Omental fat pad (tissue), 4 donors: ENCODE measurements at places on chromosomes 13 and 19.
A peak's percentile ranks its signal among the peaks of the same experiment; 100 is the strongest.

GRCh38 chr13:91381371-91381770, 17.1 kb upstream of the GPC5 start:
- DNase-seq: no peak

GRCh38 chr13:110156301-110157049, 150.5 kb downstream of the COL4A1 start:
- DNase-seq: no peak

GRCh38 chr19:33467851-33468250, 53.7 kb downstream of the PEPD start:
- DNase-seq: no peak

GRCh38 chr13:52136763-52137162, 7.9 kb upstream of the NEK5 start:
- DNase-seq: no peak

GRCh38 chr13:73429701-73430100, 370.9 kb downstream of the KLF5 start:
- DNase-seq: no peak

- DNase-seq: no peak
Measured at GRCh38 chr13:27853861-27854260, 61.6 kb downstream of the GSX1 start.

GRCh38 chr13:27956576-27957300, 12.4 kb downstream of the CDX2 start:
- DNase-seq: no peak

DNA sequence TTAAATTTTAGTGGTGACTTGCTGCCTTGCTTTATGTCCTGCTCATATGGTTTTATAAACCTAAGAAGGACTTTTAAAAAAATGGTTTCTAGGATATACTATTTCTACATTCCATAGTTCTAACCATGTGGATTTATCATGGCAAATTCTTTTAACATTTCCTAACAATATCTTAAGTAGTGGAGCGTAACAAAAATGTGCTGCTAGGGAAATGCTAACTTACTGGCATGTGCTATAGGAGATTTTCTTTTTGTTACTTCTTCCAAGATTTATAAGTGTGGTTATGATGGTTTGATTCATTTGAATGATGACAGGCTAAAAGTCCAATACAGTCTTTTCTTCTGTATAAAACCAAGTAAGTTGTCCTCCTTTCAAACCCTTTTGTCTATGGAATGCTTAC, 713.7 kb downstream of the SLITRK1 start:
- no peak for DNase-seq

DNA sequence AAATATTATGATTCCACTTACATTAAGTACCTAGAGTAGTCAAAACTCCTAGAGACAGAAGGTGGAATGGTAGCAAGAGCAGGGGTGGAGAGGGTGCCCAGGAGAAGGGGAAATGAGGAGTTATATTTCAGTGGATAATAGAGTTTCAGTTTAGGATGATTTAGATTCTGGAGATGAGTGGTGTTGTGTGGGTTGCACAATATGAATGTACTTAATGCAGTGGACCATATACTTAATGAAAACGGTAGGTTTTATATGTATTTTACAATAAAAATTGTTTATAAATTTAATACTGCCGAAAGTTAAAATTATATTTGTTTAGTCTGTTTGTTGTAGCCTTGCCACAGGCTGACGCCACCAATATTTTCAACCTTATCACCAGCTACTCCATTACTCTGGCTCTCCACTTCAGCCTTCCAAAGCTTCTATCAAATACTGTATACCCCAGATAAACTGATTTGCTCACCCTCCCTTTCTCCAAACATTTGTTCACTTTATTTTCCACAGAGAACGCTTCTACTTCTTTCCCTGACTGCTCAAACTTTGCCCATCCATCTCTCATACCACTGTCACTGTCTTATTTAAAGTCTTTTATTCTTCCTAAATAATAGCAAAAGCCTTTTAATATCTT, 1.4 kb upstream of the RBM26 start:
- no peak for DNase-seq

DNA sequence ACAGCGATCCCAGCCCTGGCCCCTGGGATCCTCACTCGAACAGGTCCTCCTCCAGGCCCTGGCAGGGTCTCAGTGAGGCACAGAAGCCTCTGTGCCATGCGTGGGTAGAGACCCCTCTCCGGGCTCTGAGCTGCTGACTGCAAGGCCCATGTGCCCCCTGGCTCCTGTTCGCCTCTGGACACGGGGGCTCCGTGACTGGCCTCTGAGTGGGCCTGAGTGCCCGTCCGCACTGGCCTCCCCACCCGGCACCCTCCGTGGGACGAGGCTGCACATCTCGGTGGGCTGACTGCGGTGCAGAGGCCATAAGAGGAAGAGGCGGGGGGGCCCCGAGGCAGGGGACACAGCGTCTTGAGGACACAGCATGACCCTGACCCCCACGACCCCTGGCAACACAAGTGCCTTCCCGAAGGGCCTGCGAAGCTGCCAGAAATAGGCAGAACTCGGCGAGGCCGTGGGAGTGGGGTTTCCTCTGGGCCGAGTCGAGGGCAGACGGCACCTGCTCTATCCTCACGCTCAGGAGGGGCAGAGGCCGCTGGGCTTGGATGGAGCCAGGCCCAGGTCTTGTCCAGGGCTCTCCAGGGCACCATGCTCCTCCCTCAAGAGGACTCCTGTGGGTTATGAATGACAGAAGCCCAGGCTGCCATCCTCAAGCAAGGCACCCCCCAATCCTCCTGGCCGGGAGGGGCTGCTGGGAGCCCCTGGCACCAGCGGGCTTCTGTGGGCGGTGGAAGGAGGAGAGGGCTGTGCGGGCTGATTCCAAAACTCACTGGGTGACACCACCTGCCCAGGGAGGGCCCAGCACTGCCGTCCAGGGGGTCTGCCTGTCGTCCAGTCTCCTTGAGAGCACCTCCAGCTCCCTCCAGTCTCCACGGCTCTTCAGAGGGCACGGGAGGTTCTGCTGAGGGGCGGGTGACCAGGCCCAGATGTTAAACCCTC, 52.6 kb downstream of the RASA3 start:
- DNase-seq: peak; percentile 18

DNA sequence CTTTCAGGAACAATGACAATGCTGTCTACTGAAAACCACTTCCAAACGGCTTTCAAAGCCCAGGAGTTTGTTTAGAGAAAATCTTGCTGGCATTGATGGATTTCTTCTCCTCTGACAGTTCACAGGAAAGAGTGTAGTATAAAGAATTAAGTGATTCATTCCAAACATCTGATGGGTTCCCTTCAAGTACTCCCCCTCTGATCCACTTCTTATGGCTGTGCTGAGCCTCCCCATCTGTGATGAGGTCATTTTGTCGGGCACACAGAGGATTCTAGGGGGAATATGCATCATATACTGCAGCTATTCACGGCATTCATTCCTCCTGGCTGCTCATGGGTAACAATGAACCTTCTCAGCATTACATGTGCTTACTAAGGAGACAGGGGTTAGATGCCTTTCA, 107.9 kb downstream of the RGCC start:
- no peak for DNase-seq

- no peak for DNase-seq
Measured at GRCh38 chr13:25420161-25420560, 48.4 kb downstream of the ATP8A2 start.

DNA sequence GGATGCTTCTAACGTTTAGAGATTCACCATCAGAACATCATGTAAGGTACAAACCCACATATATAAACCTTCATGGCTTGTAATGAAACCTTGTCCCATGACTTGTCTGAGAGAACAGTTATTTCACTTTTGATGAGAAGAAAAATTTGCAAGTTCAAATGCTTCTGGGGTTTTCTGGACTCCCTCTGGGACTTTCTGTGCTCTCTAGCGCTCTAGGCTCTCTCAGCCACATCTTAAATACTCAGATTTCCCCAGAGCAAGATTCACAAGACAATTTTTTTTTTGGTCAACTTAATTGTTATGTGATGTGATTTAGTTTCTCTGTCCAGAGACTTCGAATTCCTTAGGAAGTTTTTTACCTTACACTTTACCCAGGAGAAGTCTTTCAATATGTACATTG, 282.8 kb upstream of the EDNRB start:
- no peak for DNase-seq

DNA sequence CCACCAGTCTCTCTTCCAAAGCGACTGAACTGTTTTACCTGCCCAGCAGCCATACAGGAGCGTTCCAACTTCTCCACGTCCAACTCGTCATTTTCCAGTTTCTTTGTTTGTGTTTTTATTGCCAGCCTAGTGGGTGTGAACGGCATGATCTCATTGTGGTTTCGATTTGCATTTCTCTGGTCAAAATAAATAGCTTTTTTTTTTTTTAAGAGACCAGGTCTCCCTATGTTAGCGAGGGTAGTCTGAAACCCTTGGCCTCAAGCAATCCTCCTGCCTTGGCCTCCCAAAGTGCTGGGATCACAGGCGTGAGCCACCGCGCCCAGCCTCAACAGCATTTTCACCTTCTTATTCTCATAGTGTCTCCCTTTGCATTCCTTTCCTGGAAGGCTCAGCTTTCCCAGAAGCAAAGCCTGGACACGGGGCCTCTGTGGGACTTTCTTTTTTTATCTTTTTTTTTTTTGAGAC, 4.2 kb upstream of the JSRP1 start:
- DNase-seq: no peak

- DNase-seq: no peak
Measured at GRCh38 chr13:71759651-71760511, 107.1 kb downstream of the DACH1 start.
